ENCODE measurements at places on chromosomes 5 and 9. TPM values are rescaled to one million over a fixed set of nuclear protein-coding genes. Genes with fewer than 3 reads are reported as not detected.

Gene SLC4A9
- not detected for total RNA-seq

Gene KIF12
- total RNA-seq = not detected

Gene NMUR2
- not detected for total RNA-seq

DNA sequence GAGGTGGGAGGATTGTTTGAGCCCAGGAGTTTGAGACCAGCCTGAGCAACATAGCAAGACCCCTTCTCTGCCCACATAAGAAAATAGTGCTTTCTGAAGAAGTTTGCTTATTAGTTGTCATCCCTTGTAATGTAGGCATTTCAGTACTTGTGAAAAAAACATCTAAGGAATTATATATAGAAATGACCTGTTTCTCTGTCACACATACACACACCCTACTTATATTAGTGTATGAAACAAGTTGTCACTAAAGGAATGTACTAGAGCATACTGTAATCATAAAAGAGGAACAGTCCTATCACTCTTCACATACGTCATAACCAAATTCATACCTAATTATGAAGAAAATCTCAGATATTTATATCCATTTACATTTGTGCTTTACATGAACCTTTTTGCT is 122.0 kb downstream of the NIPBL start:
- DNase-seq = no peak

DNA sequence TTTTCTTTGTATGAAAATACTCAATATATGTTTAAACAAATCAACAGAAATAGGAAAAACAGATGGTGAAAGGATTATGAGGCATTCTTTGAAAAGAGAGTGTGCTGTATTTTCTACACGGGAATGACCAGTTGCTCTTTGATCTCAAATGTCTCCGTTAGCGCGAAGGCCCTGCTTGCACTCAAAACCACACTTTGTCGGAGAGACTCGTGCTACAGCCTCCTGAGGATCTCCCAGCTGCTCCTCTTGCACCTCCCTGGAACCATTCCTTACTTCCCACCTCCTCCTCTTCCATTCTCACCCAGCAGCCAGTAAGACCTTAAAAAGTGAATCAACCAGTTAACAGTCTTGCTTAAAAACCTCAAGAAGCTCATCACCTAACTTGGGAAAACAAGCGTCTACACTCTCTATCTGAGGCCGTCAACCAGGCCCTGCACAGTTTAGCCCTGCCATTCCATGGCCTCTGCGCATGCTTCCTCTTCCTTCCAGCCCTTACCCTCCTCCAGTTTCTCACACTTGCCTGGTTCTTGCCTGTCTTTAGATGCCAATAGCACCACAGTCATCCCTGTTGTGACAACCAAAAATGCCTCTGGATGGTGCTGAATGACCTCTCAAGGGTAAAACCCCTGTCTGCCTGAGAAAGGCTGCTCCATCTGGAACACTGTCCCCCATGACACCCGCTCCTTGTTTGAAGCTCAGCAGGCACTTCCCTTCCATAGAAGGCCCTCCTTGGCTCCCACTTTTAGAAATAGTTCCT is 594.7 kb upstream of the WWC1 start:
- no peak for DNase-seq

DNA sequence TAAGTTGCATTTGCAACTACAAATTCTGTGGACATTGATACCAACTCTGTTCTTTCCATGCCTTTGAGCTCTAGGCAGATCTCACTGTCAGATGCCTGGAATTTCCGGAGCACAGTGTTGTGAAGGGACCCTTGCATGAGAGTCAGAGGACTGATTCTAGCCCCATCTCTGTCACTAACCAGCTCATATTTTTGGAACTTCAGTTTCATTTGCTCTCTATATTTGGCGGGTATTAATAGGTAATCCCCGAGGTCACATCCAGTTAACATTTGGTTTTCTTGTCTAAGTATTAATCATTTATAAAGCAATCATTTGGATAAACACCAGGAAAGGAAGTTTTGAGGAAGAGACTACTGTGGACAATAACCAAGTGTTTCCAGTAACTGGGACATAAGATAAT is 115.7 kb downstream of the MAN2A1 start:
- DNase-seq = no peak

DNA sequence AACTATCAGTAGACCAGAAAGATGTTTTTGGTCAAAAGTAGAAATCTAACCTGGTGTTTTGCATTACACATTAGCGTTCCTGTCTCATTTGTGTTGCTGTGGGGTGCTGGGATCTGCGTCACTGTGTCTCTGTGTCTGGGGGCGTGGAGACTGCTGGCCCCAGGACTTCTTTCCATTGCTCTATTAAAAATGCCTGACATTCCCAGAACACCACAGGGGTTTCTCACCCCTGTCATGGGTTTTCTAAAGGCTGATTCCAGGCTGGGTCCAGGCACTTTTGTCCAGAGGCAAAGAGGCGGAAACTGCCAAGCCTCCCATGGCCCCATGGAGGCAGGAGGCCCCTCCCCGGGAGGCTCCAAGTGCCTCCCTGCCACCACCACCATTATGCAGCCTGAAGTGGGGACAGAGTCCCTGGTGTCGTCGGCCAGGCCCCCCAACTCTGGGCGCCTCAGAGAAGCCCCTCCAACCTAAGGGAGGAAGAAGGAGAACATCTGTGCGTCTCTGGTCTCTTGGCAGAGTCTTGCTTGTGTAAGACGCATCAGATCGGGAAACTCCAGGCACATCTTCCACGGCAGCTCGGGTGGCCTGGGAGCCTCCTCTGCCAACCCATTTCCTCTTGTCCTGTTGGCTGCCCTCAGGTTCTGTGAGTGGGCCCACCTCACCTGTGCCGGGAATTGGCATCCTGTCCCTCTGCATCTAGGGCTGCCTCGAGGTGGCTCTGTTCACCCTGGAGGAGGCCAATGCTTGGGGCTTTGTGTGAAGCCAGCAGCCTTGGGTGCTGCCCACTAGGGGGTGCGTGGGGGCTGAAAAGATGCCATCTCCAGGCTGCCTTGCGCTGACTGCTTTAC is 13.8 kb upstream of the PLEKHG4B start:
- DNase-seq = no peak

All from neural crest cell (in vitro differentiated cells).